ENCODE measurements at places on chromosomes 12 and 14. TPM values are rescaled to one million over a fixed set of nuclear protein-coding genes. Genes with fewer than 3 reads are reported as not detected.

DNA sequence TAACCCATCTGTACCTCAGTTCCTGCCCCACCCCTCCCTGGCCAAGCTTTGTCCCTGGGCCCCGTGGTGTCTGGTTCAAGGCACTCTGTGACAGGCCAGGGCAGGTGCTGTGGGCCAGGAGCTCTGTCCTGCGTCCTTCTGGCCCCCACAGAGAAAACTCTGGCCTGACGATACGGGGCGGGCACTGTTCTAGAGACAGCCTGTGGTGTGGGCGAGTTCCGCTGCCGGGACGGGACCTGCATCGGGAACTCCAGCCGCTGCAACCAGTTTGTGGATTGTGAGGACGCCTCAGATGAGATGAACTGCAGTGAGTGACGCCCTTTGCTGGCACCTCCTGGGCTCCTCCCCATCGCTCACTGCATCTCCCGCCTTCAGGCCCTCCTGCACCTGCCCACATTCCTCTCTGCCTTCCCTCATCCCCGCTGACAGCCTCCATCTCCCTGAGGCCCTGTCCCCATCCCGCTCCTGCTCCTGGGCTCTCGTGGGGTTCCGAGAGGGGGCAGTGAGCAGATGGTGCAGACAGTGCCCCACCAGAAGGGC lies 22.8 kb upstream of the NXPH4 start:
- no peak for DNase-seq

Gene IQSEC3
- total RNA-seq, result 7.3 TPM

Gene PTPRO
- total RNA-seq, result 2.3 TPM

Gene IFT43
- total RNA-seq, result 8.2 TPM

Gene KDM5A
- 116 TPM for total RNA-seq

Measured in activated naive CD8-positive, alpha-beta T cell treated with anti-CD3 and anti-CD28 coated beads, Interleukin-2, amount 10 ng/mL, durations not matched to agents 7 days and 5 days (primary cell).